SJSA1 (cell line): ENCODE measurements at places on chromosomes 5 and 9. TPM values are rescaled to one million over a fixed set of nuclear protein-coding genes. Genes with fewer than 3 reads are reported as not detected.

DNA sequence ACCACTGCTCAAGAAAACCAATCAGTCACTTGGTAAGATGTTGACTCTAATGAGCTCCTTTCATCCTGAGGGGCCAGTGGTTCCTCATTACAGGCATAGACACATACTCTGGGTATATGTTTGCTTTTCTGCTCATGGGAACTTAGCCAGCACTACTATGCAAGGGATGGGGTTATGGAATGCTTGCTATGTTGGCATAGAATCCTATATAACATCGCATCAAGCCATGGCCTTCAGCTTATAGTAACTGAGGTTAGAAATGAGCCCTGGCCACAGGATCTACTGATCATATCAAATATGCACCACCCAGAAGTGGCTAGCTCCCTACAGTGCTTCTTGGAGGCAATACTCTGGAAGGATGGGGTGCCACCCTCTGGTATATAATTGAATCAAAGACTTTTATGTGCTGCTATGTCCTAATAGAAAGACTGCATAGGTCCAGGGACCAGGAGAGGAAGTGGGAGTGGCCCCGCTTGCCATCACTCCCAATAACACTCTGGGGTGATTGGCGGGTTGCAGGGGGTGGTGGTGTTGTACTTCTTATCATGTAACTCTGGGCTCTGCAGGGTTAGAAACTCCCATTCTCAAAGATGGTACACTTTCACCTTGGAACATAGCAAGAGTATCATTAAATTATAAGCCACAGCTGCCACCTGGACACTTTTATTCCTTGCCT lies 70.3 kb downstream of the ZNF366 start:
- no peak for DNase-seq
- H3K27me3 ChIP-seq, result no peaks in the 10 kb centered on the region
- H3K4me1 ChIP-seq, result peaks cover 8% of the 10 kb centered on the region

DNA sequence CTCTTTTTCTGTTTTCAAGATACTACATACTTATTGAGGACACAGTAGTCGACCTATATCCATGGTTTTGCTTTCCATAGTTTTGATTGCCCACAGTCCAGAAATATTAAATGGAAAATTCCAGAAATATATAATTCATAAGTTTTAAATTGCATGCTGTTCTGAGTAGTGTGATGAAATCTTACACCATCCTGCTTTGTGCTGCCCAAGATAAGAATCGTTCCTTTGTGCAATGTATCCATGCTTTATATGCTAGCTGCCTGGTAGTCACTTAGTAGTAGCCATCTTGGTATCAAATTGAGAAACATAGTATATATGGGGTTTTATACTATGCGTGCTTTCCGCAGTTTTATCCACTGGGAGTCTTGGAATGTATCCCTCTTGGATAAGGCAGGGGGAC lies 59.0 kb downstream of the CWC27 start:
- H3K4me1 ChIP-seq, result no peaks in the 10 kb centered on the region
- DNase-seq, result no peak

DNA sequence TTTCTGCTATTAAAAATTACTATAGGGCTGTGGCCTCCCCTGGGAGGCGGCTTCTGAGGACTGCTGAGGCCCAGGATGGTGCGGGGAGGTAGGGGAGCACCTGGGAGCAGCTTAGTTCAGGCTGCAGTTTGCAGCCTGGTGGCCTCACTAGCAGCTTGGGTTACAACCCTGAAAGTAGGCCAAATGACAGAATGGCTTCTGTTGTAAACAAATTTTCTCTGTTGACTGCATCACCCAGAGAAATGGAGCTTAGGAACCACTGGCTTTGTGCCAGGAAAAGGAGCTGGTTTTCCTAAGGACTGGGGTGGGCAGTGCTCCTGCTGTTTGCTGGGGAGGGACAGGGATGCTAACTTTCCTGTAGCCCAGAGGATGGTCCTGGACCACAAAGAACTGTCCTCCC lies 130.3 kb downstream of the ENTREP1 start:
- no peak for DNase-seq
- no peak overlapping the region for H3K27ac ChIP-seq
- no peak overlapping the region for H3K4me3 ChIP-seq
- no peaks in the 10 kb centered on the region for H3K27me3 ChIP-seq
- H3K36me3 ChIP-seq, result no peaks in the 10 kb centered on the region

GRCh38 chr9:122900791-122901190 lies 4.4 kb downstream of the RC3H2 start:
- H3K27me3 ChIP-seq, result no peaks in the 10 kb centered on the region
- peaks cover 7% of the 10 kb centered on the region; the same call in 1 of the 2 replicates for H3K4me1 ChIP-seq
- no peak overlapping the region for H3K27ac ChIP-seq
- no peak overlapping the region for H3K4me3 ChIP-seq
- H3K36me3 ChIP-seq, result peaks cover 28% of the 10 kb centered on the region

- H3K27ac ChIP-seq, result peak overlapping the region; percentile 72
- peaks cover 34% of the 10 kb centered on the region for H3K4me1 ChIP-seq
- no peaks in the 10 kb centered on the region for H3K27me3 ChIP-seq
These were observed 2.0 kb downstream of the LARP1 start for GRCh38 chr5:154756868-154757813.

DNA sequence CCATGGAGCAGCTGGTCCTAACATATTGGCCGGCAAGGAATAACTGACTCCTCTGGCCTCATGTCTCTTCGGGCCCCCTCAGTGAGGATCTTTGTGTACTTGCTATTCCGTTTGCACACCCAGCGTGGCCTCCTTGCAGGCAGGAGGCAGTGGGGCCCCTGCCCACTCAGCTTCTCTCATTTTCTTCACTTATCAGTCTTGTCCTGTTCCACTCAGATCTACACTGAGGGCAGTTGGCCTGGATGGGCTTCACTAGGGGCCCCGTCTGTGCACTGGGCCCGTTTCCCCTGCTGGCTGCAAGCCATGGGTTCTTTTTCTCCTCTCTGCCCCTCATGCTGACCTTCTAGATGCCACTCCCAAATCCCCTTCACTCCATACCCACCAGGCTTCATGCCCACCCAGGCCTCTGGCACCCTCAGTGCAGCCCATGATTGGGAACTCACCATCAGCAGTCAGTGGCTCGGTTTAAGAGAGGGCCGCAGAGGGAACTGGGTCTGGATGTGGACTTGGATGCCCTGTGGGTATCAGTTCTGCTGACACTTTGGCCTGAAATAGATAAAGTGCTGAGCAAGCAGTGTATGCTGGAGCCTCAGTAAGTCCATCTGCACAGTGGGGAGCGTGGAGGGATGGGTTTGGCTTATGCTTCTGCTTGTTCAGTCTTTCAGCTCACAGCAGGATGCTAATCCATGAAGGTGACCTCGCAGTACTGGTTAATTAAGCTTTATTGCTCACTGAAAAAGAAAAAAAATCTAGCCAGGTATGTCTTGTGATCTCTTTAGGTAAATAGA lies 57.9 kb downstream of the ERBIN start:
- no peak overlapping the region for H3K4me3 ChIP-seq
- H3K27me3 ChIP-seq, result no peaks in the 10 kb centered on the region; the same call in 1 of the 2 replicates
- H3K27ac ChIP-seq, result no peak overlapping the region
- peaks cover 14% of the 10 kb centered on the region for H3K36me3 ChIP-seq
- H3K4me1 ChIP-seq, result peaks cover 20% of the 10 kb centered on the region

- H3K4me3 ChIP-seq, result no peak overlapping the region
- H3K4me1 ChIP-seq, result no peaks in the 10 kb centered on the region
- no peaks in the 10 kb centered on the region for H3K27me3 ChIP-seq
- H3K36me3 ChIP-seq, result no peaks in the 10 kb centered on the region
These were observed 65.9 kb downstream of the ZFAND5 start for GRCh38 chr9:72299017-72299603.

GRCh38 chr5:3715062-3715461 lies 119.4 kb downstream of the IRX1 start:
- no peaks in the 10 kb centered on the region for H3K4me1 ChIP-seq
- no peak overlapping the region for H3K4me3 ChIP-seq
- no peak for DNase-seq
- H3K36me3 ChIP-seq, result no peaks in the 10 kb centered on the region
- H3K27ac ChIP-seq, result no peak overlapping the region

GRCh38 chr5:120400356-120400755 lies 63.7 kb upstream of the PRR16 start:
- no peak overlapping the region for H3K4me3 ChIP-seq
- no peak overlapping the region for H3K27ac ChIP-seq
- peaks cover 10% of the 10 kb centered on the region for H3K4me1 ChIP-seq
- no peaks in the 10 kb centered on the region for H3K27me3 ChIP-seq
- no peaks in the 10 kb centered on the region for H3K36me3 ChIP-seq

GRCh38 chr5:112174959-112175594 lies 244.0 kb downstream of the EPB41L4A start:
- no peak overlapping the region for H3K4me3 ChIP-seq
- H3K27me3 ChIP-seq, result no peaks in the 10 kb centered on the region
- H3K36me3 ChIP-seq, result no peaks in the 10 kb centered on the region
- peak; percentile 41 for DNase-seq
- no peak overlapping the region for H3K27ac ChIP-seq

- no peak overlapping the region for H3K4me3 ChIP-seq
- H3K27ac ChIP-seq, result no peak overlapping the region
- H3K4me1 ChIP-seq, result no peaks in the 10 kb centered on the region
- H3K36me3 ChIP-seq, result no peaks in the 10 kb centered on the region
- DNase-seq, result no peak
These were observed 410.5 kb downstream of the TMEM38B start for GRCh38 chr9:106104887-106105286.

DNA sequence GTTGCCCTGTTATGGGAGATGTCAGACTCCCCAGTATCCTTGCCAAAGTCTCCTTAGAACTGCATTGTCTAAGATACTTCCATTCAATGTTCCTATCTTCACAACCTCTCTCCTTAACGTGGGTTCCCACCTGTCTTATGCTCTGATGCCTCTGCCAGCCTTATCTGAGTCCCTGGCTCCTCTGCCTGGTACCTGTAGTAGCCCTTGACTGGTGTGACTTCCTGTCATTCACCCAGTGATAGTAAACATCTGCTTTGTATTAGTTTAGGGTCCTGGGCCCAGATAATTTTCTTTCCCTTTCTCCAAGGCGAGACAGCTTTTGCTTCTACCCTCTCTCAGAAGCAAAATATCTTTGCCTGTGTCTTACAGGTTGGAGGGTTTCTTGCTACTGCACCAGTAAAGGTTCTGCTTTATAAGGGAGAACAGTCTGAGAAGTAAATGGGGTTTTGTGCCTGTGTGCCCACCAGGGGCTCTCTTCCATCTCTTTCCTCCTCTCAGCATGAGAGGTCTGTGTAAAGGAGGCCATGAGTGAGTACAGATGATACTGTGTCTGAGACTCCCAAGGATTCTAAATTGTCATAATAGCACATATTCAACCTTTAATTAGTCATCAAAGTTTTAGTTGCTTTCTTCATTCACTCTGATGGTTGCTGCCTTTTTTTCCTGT lies 220.8 kb downstream of the PRR16 start:
- DNase-seq, result no peak
- no peaks in the 10 kb centered on the region for H3K36me3 ChIP-seq
- H3K27me3 ChIP-seq, result 0 out of 2 replicates have a peak, but pooled peaks cover 3% of the 10 kb centered on the region
- no peak overlapping the region for H3K27ac ChIP-seq

DNA sequence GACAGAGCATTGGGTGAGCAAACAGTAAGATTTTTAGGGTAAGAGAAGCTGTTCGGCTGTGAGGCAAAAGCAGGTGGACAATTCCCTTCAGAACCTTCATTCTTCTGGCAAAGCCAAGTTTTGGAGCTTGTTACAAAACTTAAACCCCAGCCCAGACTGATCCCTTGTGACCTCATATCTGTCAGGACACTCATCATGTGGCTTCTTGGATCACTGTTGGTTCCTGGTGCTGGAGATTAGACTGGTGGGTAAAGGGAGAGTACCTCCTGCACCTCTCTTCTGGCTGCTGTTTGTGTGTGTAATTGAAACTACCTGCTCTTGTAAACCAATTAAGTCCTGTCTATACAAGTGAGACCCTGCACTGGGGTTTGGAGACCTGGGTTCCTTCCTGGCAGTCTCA lies 21.0 kb downstream of the LARP1 start:
- H3K36me3 ChIP-seq, result peaks cover 16% of the 10 kb centered on the region; the same call in 1 of the 2 replicates
- no peak overlapping the region for H3K4me3 ChIP-seq
- peaks cover 17% of the 10 kb centered on the region for H3K4me1 ChIP-seq
- H3K27me3 ChIP-seq, result no peaks in the 10 kb centered on the region

DNA sequence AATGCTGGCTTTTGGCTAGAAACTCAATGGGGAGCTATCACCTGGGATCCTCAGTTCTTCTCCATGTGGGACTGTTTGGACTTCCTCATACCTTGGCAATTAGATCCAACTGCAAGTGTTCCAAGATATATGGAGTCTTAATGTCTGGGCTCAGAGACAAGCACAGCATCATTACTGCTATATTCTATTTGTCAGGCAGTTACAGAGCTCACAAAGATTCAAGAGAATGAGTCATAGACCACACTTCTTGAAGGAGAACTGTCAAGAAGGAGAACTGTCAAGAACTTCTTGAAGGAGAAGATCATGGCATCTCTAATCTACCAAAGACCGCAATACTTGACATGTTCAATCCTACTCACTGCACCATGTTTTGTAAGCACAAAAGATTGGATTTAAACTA lies 106.8 kb upstream of the NREP start:
- no peaks in the 10 kb centered on the region for H3K36me3 ChIP-seq
- DNase-seq, result no peak
- H3K4me1 ChIP-seq, result no peaks in the 10 kb centered on the region
- no peak overlapping the region for H3K27ac ChIP-seq
- no peaks in the 10 kb centered on the region for H3K27me3 ChIP-seq
- no peak overlapping the region for H3K4me3 ChIP-seq

DNA sequence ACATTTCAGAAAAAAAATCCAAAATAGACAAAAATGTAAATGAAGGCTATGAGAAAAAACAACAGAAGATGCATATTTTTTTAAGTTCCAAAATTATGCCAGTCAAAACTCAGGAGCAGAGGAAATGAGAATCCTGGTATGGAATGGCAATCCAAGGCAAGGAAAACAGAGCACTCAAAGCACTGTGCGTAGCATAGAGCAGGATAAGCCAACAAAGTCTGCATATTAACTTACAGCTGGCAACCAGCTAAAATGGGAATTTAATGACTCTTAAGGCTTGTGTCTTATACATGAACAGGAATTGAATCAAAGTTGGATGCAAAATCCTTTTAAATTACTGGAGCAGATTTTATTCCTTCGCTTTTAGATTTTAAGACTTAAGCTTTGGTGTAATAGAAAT lies 203.5 kb upstream of the DAPK1 start:
- H3K36me3 ChIP-seq, result no peaks in the 10 kb centered on the region
- H3K27ac ChIP-seq, result no peak overlapping the region
- peaks cover 10% of the 10 kb centered on the region for H3K4me1 ChIP-seq
- H3K27me3 ChIP-seq, result no peaks in the 10 kb centered on the region
- H3K4me3 ChIP-seq, result no peak overlapping the region
- no peak for DNase-seq

DNA sequence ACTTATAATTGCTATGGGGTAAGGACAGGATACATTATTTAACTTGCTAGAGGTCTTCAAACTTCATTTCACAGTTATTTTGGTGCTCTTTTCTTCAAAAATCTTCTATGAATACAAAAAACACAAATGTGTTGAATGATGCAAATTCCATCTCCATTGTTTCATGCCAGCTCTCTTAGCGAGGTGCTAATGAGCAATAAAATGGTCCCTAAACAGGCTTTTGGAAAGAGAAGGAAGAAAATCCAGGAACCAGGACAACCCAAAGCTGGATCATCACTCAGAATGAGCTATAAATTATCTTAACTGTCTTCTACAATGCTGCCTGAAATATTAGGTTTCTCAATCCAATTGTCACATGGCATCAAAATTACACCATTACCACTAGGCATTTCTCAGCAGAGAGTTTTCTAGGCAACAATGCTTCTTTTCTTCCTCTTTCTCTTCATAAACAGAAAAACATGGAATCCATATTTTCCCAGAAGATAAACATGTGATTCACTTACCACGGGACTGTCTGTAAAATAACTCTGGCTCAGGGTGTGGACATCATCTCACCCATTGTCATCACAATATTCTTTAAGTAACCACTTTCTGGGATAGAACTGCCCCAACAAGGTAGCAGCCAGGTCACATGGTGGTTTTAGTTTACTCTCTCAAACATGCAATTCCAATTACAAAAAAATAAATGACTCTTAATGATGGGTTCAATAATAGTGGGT lies 249.4 kb downstream of the NPR3 start:
- H3K4me3 ChIP-seq, result no peak overlapping the region
- no peaks in the 10 kb centered on the region for H3K36me3 ChIP-seq
- no peaks in the 10 kb centered on the region for H3K4me1 ChIP-seq

The CNTNAP3 gene
- total RNA-seq, result 0.13 TPM in 1 of 2 replicates, not detected in the other

The TMOD1 gene
- not detected in 2 replicates for total RNA-seq

The BAAT gene
- total RNA-seq, result not detected in 2 replicates
